ENCODE measurements at places on chromosomes 2 and 18.

- H3K4me3 ChIP-seq: no peak overlapping the region
- H3K27ac ChIP-seq: no peak overlapping the region
- no peaks in the 10 kb centered on the region for H3K4me1 ChIP-seq
- no peaks in the 10 kb centered on the region for H3K36me3 ChIP-seq
- no peaks in the 10 kb centered on the region for H3K27me3 ChIP-seq
- DNase-seq: no peak
These were observed 448.9 kb upstream of the ETAA1 start for GRCh38 chr2:66948234-66948633.

DNA sequence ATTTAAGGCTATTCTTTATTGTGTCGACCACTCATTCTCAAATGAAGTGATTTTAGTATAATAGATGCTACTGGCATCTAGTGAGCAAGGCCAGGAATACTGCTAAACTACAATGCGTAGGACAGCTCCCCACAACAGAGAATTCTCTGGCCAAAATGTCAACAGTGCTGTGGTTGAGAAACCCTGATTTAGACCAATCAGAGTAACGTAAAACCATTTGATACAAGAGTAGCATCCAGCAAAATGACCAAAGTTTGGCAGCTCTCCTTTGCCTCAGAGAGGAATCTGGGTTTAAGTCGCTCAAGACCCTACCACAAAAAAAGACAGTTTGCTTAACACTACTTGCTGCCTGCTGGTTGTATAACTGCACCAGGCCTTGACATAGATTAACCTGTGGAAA, 37.0 kb upstream of the TTN start:
- DNase-seq: no peak
- no peak overlapping the region for H3K4me3 ChIP-seq
- H3K27me3 ChIP-seq: no peaks in the 10 kb centered on the region
- no peaks in the 10 kb centered on the region for H3K36me3 ChIP-seq
- no peaks in the 10 kb centered on the region for H3K4me1 ChIP-seq

DNA sequence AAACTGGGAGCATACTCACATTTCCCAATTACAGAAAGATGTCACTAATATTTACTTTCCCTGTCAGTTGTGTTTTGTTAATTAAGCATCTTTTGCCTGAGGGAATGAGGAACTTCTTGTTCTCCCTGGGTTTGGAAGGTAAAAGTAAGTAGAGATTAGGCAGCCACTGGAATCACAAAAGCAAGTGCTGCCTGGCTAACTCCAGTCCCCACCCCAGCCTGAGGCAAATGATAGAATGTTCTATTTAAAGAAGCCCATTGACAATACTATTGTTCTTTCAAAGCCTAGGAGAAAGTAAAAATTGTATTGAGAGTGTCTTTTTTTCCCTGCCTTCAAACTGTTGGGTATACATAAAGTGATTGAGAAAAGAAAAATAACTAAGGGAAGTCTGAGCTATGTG, 93.8 kb downstream of the MBD2 start:
- H3K4me1 ChIP-seq: no peaks in the 10 kb centered on the region
- H3K27me3 ChIP-seq: no peaks in the 10 kb centered on the region
- H3K27ac ChIP-seq: no peak overlapping the region
- no peaks in the 10 kb centered on the region for H3K36me3 ChIP-seq

DNA sequence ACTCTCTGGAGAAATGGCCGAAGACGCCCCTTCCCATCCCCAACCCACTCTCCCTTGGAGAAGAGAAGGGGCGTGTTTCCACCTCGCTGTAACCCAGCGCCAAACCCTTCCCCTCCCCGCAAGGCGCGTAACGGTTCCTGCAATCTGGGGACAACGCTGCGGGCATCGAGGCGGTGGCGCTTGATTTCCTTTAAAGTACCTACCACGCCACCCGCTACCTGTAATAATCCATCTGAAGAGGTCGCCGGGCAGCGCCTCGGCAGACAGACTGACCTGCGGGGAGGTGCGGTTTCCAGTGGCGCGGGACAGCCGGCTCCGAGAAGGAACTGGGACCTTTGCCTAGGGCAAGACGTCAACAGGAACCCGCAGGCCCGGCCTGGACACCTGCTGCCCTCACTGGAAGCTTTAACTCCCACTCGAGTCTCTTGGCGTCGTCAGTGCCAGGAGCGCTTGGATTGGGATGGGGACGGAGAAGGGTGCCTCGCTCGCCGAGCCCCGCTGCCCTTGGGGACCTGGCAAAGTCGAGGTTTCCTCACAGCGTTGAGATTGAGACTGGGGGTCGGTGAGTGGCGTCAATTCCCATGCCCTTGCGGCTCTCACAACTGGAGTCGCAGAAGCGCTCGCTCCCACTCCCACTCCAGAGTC, at the start of gene CYP1B1:
Gene CYP1B1 (minus strand): TSS at position 645 of the 645 bp plus-strand sequence. CDS start 763 bp downstream, outside the sequence.
- no peaks in the 10 kb centered on the region for H3K36me3 ChIP-seq
- H3K27me3 ChIP-seq: peaks cover 39% of the 10 kb centered on the region
- DNase-seq: no peak
- peak within 1 kb of the TSS; percentile 67 for H3K4me3 ChIP-seq
- peak within 1 kb of the TSS; percentile 80 for H3K27ac ChIP-seq
- peaks cover 45% of the 10 kb centered on the region for H3K4me1 ChIP-seq

DNA sequence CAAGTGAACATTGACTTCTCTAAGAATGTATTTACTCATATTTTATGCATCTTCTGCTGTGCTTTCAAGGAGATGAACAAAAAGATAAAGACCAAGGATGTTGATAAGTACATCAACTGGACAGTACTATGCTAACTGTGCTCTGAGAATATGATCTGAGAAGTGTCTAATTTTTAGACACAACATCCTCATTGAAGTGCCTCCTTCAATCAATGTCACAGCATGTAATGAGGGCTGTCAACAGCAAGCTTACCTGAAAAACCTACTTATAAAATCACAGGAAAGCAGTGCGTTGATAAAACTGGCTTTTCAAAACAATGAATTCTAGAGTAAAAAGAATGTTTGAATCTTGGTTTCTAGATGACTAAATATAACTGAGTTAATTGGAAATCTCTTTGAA, 452.9 kb upstream of the DSEL start:
- no peaks in the 10 kb centered on the region for H3K36me3 ChIP-seq
- H3K4me3 ChIP-seq: no peak overlapping the region
- no peaks in the 10 kb centered on the region for H3K27me3 ChIP-seq
- no peak overlapping the region for H3K27ac ChIP-seq
- no peaks in the 10 kb centered on the region for H3K4me1 ChIP-seq

GRCh38 chr18:43650426-43650825, 373.1 kb upstream of the SYT4 start:
- H3K4me3 ChIP-seq: no peak overlapping the region
- H3K27ac ChIP-seq: no peak overlapping the region
- H3K27me3 ChIP-seq: no peaks in the 10 kb centered on the region
- no peaks in the 10 kb centered on the region for H3K4me1 ChIP-seq

DNA sequence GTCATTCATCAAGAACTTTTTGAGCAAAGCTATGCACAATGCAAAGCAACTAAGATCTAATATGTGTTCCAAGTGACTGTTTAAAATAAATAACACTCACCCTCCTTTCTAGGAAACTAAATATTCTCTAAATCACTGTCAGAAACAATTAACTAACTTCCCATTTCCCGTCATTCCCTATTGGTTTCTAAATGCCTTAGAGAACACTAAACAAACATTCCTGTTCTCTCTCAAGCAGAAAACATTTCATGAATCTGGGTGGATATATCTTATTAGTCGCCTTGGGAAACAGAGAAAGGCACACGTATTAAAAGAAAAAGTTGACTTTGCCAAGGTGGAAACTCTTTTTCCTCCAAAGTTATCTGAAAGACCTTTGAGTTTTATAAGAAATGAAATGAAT, 735.2 kb downstream of the MBD2 start:
- no peak overlapping the region for H3K27ac ChIP-seq
- H3K4me3 ChIP-seq: no peak overlapping the region
- no peaks in the 10 kb centered on the region for H3K27me3 ChIP-seq
- no peaks in the 10 kb centered on the region for H3K36me3 ChIP-seq
- H3K4me1 ChIP-seq: no peaks in the 10 kb centered on the region

DNA sequence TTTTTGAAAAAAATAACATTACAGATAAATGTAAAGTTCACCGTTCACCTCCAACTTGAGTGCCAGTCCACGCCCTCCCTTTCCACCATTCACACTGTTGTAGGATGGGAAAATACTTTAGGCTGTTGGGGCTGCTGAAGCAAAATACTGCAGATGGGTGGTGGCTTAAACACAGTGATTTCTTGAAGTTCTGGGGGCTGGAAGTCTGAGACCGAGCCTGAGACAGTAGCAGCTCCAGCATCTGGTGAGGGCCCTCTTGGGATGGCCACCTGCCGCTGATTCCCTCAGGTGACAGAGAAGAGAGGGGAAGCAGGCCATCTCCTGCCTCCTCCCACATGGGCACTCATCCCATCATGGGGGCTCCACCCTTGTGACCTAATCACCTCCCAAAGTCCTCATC, 17.7 kb downstream of the ALLC start:
- H3K4me1 ChIP-seq: no peaks in the 10 kb centered on the region
- H3K36me3 ChIP-seq: no peaks in the 10 kb centered on the region
- H3K27me3 ChIP-seq: no peaks in the 10 kb centered on the region
- no peak overlapping the region for H3K4me3 ChIP-seq
- no peak overlapping the region for H3K27ac ChIP-seq

- H3K4me1 ChIP-seq: no peaks in the 10 kb centered on the region
- no peaks in the 10 kb centered on the region for H3K36me3 ChIP-seq
- no peaks in the 10 kb centered on the region for H3K27me3 ChIP-seq
- no peak overlapping the region for H3K27ac ChIP-seq
- H3K4me3 ChIP-seq: no peak overlapping the region
These were observed 184.2 kb downstream of the ZNF385B start for GRCh38 chr2:179677077-179677688.

- no peak overlapping the region for H3K27ac ChIP-seq
- no peaks in the 10 kb centered on the region for H3K4me1 ChIP-seq
- no peak overlapping the region for H3K4me3 ChIP-seq
- H3K27me3 ChIP-seq: no peaks in the 10 kb centered on the region
- H3K36me3 ChIP-seq: no peaks in the 10 kb centered on the region
- no peak for DNase-seq
These were observed 91.2 kb downstream of the VRK2 start for GRCh38 chr2:58137856-58138255.

Measured in hepatocyte (in vitro differentiated cells).